Inflammatory macrophage (primary cell): ENCODE measurements at places on chromosomes 12 and 14.

- no peak for DNase-seq
Measured at GRCh38 chr12:69987579-69988091, 162.6 kb downstream of the MYRFL start.

- no peak for DNase-seq
Measured at GRCh38 chr12:1496162-1496900, 98.0 kb downstream of the FBXL14 start.

GRCh38 chr14:85533023-85533860 lies 3.3 kb downstream of the FLRT2 start:
- peak; percentile 68 for DNase-seq

GRCh38 chr12:17971850-17972249 lies 118.1 kb downstream of the RERGL start:
- no peak for DNase-seq

GRCh38 chr14:70004791-70005190 lies 125.6 kb downstream of the SMOC1 start:
- DNase-seq: no peak

- DNase-seq: no peak
Measured at GRCh38 chr14:66507181-66507721, 696 bp upstream of the GPHN start.
